ENCODE measurements at places on chromosomes 6 and 20.

GRCh38 chr6:164889980-164890379, 419.4 kb downstream of the C6orf118 start:
- DNase-seq = no peak

- DNase-seq = no peak
These were observed 34.1 kb downstream of the EYA4 start for GRCh38 chr6:133275213-133275612.

DNA sequence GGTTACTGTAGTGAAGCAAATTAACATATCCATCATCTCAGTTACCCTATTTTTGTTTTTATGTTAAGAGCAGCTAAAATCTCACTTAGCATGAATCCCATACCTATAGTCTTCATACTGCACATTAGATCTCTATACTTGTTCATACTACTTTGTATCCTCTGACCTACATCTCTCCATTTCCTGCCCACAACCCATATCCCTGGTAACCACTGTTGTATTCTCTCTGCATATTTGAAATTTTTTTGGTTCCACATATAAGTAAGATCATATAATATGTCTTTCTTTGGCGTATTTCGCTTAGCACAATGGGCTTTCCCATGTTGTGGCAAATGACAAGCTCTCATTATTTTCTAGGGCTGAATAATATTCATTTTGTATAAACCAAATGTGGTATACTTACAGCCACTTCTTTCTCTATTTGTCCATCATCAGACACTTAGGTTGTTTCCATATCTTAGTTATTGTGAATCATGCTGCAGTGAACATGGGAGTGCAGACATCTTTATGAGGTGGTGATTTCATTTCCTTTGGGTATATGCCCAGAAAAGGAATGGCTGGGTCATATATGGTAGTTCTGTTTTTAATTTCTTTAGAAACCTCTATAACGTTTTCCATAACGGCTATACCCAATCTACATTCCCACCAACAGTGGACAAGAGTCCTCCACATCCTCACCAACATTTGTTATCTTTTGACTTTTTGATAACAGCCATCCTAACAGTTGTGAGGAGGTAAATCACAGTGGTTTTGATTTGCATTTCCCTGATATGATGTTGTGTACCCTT, 39.8 kb downstream of the BACH2 start:
- no peak for DNase-seq

DNA sequence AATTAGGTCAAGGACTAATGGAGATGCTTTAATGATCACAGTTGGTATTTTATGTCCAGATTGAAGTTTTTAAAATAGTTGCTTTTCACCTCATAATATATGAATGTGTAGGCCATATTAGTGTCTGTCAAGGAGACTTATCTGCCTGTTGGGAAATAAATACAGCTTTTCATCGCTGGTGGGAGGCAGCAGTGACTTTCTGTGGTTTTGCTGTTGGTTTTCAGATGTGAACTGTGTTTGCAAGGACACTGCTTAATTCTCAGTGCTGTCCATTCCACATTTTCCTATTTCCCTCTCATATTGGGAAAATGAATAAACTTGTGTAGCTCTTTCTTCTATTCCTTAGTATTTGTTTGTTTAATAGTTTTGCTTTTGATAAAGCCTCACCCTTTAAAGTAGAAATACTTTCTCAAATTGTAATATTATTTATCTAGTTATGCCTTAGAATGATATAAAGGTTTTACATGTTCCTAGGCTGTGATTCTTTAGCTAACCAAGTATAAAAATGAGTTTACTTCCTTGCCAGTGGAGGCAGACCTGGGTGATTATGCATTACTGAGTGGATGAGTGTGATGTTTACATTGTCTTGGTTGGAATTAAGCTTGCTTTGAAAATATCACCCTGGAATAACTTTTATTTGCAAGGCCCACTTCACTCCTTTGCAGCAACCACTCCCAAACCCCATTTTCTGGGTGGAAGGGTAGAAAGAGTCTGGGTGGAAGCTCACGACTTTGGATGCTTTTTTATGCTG, 3.3 kb downstream of the PLCB4 start:
- no peak for DNase-seq

DNA sequence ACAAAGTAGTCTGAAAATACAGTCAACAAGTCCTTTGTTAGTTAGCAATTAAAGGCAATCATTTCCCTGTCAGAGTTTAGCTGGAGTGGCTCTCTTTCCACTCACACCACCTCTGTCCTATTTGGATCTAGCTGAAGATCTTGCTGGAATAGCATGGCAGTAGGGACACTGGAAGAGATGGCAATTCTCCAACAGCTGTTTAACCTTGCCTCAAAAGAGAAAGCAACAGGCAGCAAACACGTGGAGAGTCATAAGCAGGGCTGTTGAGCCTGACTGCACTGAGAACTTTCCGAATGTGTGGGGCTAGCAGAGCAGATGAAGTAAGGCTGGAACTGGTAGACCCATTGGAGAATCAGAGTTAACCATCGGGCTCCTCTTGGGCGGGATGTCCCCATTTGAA, 38.0 kb upstream of the PRSS35 start:
- DNase-seq = no peak

DNA sequence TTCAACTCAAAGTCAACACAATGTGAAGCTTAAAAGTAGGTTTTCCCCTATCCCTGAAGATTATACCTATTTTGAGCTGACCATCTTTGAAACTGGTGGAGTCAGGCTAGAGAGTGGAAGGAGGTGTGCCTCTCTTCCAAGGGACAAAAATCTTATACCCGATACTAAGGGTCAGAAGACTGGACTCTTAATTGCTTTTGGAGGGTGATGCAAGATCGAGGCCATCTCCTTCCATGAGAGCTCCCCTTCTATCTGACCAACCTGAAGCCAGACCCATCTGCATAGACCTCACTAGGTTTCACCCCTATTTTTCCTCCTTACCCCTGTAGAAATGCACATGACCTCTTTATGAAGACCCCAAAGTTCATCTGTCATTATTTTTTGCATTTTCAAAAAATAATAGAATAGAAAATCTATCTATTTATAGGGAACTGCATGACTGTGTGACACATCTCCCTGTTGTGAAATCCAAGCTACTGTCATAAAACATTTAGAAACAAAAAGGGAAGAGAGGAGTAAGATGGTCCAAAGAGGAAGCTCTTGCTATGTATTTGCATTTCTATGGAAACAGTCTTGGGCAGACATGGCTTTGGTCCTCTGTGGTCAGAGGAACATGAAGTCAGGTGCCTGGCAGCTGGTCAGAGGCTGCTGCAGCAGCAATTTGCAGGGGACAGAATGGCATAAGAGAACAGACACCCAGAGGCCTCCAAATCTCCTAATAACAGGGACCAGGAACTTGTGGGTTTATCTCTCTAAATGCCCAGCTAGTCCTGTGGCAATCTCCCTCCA, 349.2 kb downstream of the MAFB start:
- no peak for DNase-seq

GRCh38 chr6:29665942-29666825, 9.3 kb downstream of the MOG start:
- DNase-seq = no peak

Measured in activated CD8-positive, alpha-beta memory T cell treated with anti-CD3 and anti-CD28 coated beads for 4 hours (primary cell).